ENCODE measurements at places on chromosomes 1 and 21.

- DNase-seq, result no peak
Measured at GRCh38 chr1:6163973-6164617, 16.0 kb downstream of the CHD5 start.

DNA sequence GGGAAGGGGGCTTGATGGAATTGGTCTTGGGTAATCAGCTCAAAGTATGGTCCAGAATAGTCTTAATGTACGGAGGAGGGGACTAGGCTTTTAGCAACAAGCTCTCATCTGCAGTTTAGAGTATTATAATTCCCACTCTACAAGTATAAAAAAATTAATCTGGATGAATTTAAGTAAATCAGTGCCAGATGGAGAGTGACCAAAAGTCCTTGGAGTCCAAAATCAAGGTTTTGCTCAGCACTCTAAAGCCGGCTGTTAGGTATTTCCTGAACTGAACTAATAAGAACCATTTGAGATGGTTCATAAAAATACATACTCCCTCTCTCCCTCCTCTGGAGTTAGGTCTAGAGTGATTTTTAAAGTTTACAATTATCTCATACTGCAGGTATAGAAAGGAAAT lies 23.7 kb downstream of the GLUL start:
- no peak for DNase-seq

DNA sequence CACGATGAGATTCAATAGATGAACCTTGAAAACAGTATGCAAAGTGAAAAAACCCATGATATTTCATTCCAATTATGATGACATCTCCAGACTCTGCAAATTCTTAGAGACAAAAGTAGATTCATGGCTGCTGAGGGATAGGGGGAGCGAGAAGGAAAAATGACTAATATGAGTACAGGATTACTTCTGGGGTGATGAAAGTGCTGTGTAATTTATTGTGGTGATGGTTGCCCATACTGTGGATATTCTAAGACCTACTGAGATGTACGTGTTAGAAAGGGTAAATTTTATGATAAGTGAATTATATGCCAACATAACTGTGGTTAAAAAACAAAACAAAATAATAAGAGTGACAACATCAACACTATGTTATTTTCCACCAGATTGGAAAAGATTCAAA lies 18.9 kb upstream of the RGS7 start:
- DNase-seq, result no peak

DNA sequence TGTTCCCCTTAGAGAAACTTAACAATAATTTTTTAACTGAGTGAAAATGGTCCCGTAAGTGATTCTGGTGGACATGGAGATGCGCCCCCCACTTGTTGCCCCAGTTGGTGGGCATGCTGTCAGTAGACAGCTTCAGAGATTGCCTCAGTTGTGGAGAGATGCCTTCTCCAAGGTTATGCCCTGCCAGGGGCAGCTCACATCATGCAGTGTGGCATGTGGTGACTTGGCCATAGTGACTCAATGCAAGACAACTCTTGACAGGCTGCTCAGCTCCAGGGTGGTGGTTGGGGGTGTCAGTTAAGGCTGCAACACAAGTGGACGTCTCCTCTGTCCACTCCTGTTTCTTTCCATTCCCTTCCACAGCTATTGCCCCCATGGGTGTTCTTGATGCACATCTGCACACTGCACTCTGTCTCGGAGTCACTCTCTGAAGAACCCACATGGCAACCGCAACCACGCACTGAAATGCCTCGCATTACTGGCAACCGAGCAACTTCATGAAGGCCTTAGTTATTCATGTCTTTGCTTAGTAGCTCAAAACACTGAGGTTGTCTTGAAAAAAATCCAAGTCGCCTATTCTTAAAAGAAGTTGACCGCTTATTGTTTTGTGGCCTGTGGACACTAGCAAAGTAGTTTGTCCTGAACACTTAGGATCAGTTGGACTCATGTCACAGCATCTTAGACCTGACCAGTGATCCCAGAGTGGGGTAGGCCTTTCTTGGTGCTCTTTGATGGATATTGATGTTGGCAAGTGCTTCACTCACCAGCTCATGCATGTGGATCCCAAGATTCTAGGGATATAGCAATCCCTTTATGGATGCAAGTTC lies 54.8 kb upstream of the USP1 start:
- no peak for DNase-seq

- no peak for DNase-seq
Measured at GRCh38 chr1:80666073-80666472, 1134.7 kb upstream of the ADGRL2 start.

- DNase-seq, result peak; percentile 60
Measured at GRCh38 chr1:228778961-228779360, 43.7 kb downstream of the RHOU start.

DNA sequence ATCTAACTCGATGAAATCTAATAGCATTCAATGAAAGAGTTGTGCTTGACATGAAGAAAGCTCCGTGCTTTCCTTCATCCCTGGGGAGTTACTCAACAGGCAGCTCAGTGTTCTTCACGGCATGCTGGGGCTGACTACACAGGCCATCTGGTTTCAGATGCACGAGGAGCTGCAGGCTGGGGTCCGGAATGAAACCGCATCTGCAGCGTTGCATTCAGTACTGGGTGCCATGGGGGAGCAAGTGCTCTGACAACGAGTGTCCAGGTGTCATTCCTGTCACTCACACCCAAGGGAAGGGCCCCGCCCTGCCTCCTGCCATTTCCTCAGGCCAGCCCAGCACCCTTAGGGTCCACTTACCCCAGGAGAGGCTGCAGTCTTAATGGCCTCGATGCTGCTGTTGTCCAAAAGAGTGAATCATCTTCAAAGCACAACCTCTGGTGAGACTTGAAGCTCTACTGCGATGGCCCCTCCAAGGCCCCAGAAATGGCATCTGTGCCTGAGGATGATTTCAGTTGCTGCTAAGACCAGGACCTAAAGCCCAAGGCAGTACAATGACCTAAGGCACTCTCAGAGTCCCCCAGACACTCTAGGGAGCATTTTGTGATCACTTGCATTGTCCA lies 61.4 kb downstream of the STUM start:
- DNase-seq, result peak; percentile 52

GRCh38 chr1:206686478-206687249 lies 2.0 kb downstream of the MAPKAPK2 start:
- DNase-seq, result peak; percentile 56

GRCh38 chr1:203915811-203916210 lies 54.4 kb downstream of the SNRPE start:
- no peak for DNase-seq

GRCh38 chr1:244137725-244138124 lies 86.6 kb downstream of the ZBTB18 start:
- DNase-seq, result no peak

- DNase-seq, result peak; percentile 55
Measured at GRCh38 chr1:18581420-18581880, 49.2 kb upstream of the PAX7 start.

GRCh38 chr1:44784094-44785028 lies 3.6 kb downstream of the BEST4 start:
- DNase-seq, result peak; percentile 30

GRCh38 chr1:89669441-89669840 lies 36.5 kb downstream of the LRRC8C start:
- DNase-seq, result no peak

GRCh38 chr1:87305151-87305550 lies 23.5 kb upstream of the LMO4 start:
- DNase-seq, result peak; percentile 86

DNA sequence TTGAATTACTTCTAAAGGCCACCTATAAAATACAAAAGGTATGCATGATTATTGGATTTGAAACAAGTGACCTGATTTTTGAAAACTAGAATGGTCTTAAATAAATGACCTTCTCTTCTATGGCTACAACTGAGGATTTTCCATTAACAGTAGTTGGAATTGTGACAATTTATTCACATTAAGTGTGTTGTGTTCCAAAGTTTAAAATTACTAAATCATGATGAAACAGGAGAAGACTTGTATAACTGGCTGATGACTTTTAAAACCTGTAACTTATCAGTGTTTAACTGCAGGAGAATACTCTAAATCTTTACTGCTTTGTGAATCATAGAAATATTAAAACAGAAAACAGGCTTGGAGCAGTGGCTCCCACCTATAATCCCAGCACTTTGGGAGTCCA lies 4.6 kb downstream of the KCNT2 start:
- no peak for DNase-seq

- DNase-seq, result no peak
Measured at GRCh38 chr1:67540025-67540732, 110.0 kb upstream of the SERBP1 start.

DNA sequence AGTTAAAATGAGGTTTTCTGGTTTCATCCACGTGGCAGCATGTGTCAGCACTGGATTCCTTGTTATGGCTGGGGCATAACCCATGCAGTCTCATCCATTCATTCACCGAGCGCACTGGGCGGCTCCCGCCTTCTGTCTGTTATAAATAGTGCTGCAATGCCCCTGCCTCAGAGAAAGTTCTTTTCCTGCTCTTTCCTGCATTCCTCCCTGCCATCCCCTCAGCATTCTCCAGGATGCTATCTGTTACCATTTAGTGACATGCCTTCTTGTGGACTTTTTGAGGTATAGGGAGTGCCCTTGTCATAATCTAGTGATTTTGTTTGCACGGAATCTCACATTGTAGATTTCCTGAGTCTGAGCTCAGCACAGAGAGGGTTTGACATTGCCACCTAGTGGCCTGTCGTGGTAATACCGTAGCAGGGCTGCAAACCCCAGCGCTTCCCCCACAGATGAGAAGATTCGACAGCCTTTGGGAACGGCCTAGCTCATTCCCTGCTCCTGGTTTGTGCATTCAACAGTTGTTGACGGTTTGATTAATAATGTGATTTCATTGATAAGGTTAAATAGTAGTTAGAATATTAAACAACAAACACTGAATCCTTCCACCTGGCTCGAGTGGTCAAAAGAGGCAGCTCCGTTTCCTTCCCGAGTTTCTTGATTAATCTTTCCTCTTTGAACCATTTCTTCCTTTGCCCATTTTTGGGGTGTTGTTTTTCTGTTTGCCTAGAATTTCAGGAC lies 46.3 kb downstream of the UMODL1 start:
- DNase-seq, result peak; percentile 78

GRCh38 chr1:95554408-95554807 lies 320.4 kb downstream of the RWDD3 start:
- no peak for DNase-seq

- DNase-seq, result no peak
Measured at GRCh38 chr1:210440081-210440480, 111.4 kb downstream of the HHAT start.

GRCh38 chr21:33281096-33281652 lies 15.0 kb downstream of the IL10RB start:
- no peak for DNase-seq

- DNase-seq, result no peak
Measured at GRCh38 chr1:174815474-174815908, 184.3 kb upstream of the CACYBP start.

DNA sequence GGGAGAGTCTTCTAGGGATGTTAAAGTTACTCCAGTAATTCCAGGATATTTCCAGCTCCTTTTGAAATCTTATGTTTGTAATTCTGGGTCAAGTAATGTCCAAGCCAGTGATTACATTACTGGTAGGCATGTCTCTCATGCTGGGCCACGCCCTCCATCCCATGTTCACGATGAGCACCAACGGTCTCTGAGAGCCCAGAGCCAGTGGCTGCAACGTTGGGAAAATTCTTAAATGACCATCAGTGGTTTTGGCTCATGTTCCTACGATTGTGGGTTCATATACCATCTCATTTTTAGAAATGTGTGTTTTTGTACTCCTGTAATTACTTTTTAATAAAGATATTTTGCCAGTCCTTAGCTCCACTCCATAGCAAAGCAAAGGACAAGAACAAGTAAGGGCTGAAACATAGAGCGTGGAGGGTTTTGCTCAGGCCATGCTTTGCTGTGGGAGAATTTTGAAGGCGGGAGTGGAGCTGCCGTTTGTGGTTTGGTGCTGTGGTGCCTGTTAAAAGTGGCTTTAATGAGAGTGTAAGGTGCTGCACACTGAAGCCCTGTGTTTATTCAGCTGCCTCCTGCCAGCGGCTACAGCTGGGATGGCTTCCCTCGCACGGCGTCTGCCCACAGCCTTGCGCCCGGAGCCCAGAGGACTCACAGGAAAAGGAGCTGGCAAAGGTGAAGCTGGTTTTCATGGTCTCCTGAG lies 28.9 kb downstream of the VANGL1 start:
- DNase-seq, result peak; percentile 89

DNA sequence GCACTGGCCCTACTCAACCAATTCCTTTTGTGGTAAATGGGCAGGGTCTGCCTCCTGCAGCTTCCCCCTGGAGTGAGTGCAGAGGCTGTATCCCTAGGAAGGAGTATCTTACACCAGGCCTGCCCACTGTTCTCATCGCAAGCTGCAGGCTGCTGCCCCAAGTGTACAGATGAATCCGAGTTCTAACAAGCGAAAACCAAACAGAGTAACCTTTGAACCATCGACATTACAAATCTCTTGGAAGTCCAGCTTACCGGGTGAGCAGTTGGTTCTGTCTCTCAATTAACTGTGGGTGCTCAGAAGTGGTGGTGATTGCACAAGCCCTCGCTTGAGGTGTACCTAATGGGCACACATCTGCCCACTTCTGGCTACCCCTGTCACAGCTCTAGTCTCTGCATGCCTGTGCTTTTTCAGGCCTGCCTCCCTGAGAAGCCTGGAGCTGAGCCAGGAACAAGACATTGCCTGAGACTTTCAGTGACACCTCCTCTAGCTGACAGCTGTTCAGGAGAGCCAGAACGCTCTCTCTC lies 22.7 kb downstream of the INAVA start:
- no peak for DNase-seq

DNA sequence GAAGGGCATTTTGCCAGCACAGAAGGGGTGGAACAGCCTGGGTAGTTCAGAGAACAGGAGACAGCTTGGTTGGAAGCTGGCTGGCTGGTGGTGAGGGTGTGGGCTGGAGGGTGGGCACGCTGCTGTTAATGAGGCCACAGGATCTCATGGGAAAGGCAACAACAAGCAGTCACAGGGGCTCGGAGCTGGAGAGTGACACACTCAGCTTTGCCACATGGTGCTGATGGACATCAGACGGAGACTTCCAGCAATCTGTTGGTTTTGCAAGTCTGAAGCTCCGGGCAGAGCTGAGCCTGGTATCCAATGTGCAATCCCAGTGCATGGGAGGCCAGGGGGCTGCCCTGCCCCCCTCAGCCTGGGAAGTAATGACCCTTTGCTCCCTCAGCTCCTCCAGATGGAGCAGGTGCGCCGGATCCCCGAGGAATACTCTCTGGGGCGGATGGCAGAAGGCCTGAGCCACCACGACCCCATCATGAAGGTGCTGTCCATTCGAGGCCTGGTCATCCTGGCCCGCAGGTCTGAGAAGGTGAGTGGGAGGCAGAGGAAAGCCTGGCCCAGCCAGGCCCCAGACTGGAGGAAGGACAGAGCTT lies 15.6 kb upstream of the TTC4 start:
- DNase-seq, result no peak

- no peak for DNase-seq
Measured at GRCh38 chr1:76170513-76170912, 96.0 kb downstream of the ST6GALNAC3 start.

DNA sequence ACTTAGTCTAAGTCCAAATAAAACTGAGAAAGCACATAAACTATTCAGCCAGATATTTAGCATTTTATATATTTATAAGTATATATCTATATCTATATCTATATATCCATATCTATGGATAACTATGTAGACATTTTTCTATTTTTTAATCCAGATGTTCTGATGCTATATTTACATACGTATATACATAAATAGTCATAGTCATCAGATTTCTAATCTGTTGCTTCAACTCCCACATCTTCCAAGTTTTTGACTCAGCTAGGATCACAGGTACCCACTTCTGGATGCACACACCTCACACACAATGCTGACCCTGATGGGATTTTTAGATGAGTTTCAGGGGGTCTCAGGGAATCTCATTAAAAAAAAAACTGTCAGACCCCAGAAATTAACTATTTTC lies 52.2 kb upstream of the ZC3H11B start:
- no peak for DNase-seq

GRCh38 chr1:203069030-203069747 lies 16.6 kb downstream of the MYOG start:
- DNase-seq, result peak; percentile 69
